Activated T-helper 1 cell treated with anti-CD3 and anti-CD28 coated beads, Interleukin-12 subunit alpha, Interleukin-12 subunit beta, Interleukin-2, Interleukin-4 antibody, amounts not matched to agents 30 ng/mL and 10 ng/mL and 1 ng/mL, durations not matched to agents 14 hours and 24 hours and 36 hours (primary cell): ENCODE measurements at places on chromosomes 6 and 20.

DNA sequence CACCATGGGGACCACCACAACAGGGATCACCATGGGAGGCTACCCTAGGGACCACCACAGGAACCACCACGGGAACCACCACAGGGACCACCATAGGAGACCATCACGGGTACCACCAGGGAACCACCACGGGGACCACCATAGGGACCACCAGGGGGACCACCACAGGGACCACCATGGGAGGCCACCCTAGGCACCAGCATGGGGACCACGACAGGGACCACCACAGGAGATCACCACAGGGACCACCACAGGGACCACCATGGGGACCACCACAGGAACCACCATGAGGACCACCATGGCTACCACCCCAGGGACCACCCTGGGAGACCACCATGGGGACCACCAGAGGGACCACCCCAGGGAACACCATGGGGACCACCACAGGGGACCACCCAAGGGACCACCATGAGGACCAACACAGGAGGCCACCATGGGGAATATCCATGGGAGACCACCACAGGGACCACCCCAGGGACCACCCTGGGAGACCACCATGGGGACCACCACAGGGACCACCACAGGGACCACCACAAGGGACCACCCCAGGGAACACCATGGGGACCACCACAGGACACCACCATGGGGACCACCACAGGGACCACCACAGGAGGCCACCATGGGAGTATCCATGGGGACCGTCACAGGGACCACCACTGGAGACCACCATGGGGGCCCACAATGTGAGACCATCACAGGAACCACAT, 67.6 kb upstream of the MPC1 start:
- no peaks in the 10 kb centered on the region for H3K27me3 ChIP-seq
- no peak overlapping the region for H3K4me3 ChIP-seq
- H3K36me3 ChIP-seq = no peaks in the 10 kb centered on the region
- H3K27ac ChIP-seq = no peak overlapping the region
- no peak for DNase-seq
- H3K4me1 ChIP-seq = no peaks in the 10 kb centered on the region

DNA sequence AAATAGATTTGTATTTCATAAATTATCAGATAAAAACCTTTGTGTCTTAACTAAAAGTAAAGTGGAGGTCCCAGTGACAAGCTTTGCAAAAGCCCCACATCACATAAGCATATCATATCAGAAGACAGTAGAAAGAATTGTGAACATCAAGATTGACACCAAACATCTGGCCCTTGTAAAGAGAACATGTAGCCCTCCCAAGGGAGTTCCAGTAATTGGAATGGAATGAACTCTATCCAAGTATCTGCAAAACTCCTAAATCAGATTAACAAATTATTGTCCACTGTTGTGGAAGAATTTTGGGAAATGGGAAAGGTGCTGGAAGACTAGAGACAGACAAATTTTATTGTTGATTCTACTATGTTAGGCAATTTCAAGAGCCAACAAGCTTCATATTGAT, 268.8 kb downstream of the KCNQ5 start:
- no peaks in the 10 kb centered on the region for H3K4me1 ChIP-seq
- no peak for DNase-seq
- no peaks in the 10 kb centered on the region for H3K27me3 ChIP-seq

DNA sequence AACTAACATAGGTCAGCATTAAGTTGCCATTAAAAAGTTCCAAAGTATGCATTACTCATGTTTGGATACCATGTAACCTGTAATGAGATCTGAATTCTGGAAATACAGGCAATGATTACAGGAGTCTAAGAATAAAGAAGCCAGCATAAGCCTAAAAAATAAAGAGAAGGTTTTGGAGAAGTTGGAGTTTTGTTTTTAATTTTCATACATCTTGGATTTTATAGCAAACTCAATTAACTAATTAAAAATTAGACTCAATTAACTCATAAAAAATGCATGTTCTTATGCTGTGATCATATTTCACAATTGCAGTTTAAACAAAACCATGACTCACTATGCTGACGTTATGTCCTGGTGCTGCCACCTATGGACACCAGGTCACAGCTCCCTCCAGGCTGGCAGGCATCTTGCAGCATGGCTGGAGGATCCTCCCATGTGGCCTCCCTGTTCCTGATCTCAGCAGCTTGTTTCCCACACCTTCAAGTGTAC, 648.8 kb upstream of the AGPAT4 start:
- no peak overlapping the region for H3K4me3 ChIP-seq
- no peaks in the 10 kb centered on the region for H3K36me3 ChIP-seq
- H3K27me3 ChIP-seq = no peaks in the 10 kb centered on the region
- no peak overlapping the region for H3K27ac ChIP-seq

DNA sequence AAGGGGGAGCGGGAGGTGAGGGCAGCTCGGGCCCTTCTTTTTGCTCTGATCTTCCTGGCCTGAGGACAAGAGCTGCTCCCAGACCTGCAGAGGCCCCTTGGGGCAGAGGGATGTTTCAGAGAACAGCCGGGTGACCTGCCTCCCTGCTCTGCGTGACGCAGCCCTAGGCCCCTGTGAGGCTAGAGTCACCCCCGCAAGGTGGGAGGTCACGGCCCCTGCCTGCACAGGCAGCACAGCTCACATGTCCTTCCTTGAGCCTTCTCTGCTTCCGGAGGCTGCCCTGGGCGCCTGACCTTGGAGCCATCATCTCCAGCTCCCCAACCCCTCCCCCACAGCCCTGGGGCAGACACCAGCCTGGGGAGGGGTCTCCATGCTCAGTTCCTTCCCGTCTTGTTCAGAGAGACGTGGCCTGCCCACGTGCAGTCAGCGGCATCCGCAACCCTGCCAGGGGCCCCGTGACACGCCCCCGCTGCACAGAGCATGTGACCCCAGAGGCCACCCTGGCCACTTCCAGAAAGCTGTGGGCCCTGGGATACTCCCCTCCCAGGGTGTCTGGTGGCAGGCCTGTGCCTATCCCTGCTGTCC, at the start of gene BIRC7:
TSS of gene BIRC7 (plus strand) at position 507 of the 585 bp plus-strand sequence. CDS start 192 bp downstream, outside the sequence.
- DNase-seq = no peak
- no peak within 1 kb of the TSS for H3K4me3 ChIP-seq
- peaks cover 15% of the 10 kb centered on the region for H3K27me3 ChIP-seq
- no peak within 1 kb of the TSS for H3K27ac ChIP-seq
- H3K4me1 ChIP-seq = no peaks in the 10 kb centered on the region

DNA sequence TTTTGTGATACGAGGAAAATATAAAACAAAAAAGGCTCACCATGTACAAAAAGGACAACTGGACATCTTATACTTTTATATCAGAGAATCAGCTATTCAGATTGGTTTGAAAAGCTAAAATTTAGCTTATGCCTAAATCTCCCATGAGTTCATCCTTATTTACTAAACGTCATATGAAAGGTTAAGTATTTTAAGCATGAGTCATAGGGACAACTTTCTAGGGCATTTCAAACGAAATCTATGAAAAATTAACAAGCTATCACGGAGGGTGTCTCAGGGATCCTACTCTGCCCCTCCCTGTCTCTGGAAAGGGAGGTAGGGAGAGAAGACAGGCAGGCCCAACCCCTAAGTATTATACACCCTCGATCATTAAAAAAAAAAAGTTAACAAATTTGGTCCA, 124.1 kb upstream of the LOC128125822 start:
- peaks cover 2% of the 10 kb centered on the region for H3K27me3 ChIP-seq
- H3K36me3 ChIP-seq = no peaks in the 10 kb centered on the region
- no peak overlapping the region for H3K4me3 ChIP-seq

GRCh38 chr6:111534231-111534751, 51.3 kb upstream of the REV3L start:
- H3K27ac ChIP-seq = no peak overlapping the region
- no peaks in the 10 kb centered on the region for H3K27me3 ChIP-seq
- H3K36me3 ChIP-seq = peaks cover 8% of the 10 kb centered on the region
- H3K4me3 ChIP-seq = no peak overlapping the region
- no peak for DNase-seq

- H3K27ac ChIP-seq = no peak overlapping the region
- H3K4me1 ChIP-seq = peaks cover 26% of the 10 kb centered on the region
- H3K36me3 ChIP-seq = peaks cover 4% of the 10 kb centered on the region
- DNase-seq = no peak
Observed at GRCh38 chr20:54290636-54291035, 82.7 kb downstream of the PFDN4 start.

DNA sequence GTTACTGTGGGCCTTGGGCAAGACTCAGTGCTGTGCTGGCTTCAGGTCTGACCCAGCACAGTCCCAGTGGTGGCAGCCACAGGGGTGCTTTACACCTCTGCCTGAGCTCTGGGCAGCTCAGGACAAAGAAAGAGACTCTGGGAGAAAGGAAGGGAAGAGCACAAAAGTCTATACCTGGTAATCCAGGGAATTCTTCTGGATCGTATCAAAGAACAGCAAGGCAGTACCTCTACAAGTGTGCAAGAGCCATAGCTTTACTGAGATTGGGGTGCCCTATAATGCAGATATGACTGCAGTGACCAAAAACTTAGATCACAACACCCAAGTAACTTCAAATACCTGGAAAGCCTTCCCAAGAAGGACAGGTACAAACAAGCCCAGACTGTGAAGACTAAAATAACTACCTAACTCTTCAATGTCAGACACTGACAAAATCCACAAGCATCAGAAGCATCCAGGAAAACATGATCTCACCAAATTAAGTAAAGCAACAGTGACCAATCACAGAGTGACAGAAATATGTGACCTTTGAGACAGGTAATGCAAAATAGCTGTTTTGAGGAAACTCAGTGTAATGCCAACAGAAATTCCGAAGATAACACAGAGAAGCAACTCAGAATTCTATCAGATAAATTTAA, 47.9 kb upstream of the LIN28B start:
- no peak overlapping the region for H3K27ac ChIP-seq
- H3K36me3 ChIP-seq = no peaks in the 10 kb centered on the region
- no peaks in the 10 kb centered on the region for H3K4me1 ChIP-seq
- DNase-seq = no peak
- no peak overlapping the region for H3K4me3 ChIP-seq

DNA sequence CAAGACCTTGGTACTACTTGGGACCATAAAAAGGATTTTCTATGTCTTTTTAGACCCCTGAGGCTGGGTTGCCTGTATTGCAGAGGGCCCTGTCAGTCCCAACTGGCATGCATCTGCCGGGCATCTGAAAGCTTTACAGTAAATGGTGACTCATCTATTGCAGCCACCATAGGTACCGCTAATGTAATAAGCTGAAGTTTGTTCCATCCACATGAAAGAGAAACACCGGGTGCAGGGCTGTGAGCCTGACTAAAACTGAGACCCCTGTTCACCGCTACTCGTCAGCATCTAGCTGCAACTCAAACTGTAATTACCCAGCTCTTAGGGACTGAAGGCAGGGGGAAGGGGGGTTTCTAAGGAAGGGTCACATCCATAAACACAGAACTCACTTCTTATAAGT, 49.5 kb downstream of the TRERF1 start:
- peaks cover 43% of the 10 kb centered on the region for H3K36me3 ChIP-seq
- H3K4me3 ChIP-seq = peak overlapping the region; percentile 68
- peak; percentile 66 for DNase-seq
- H3K4me1 ChIP-seq = peaks cover 82% of the 10 kb centered on the region

- no peaks in the 10 kb centered on the region for H3K36me3 ChIP-seq
- no peak overlapping the region for H3K27ac ChIP-seq
- no peak overlapping the region for H3K4me3 ChIP-seq
- DNase-seq = no peak
- H3K27me3 ChIP-seq = no peaks in the 10 kb centered on the region
Observed at GRCh38 chr6:19408331-19408730, 428.8 kb upstream of the ID4 start.

GRCh38 chr6:156901309-156902019, 124.3 kb downstream of the ARID1B start:
- no peak for DNase-seq
- H3K36me3 ChIP-seq = peaks cover 5% of the 10 kb centered on the region
- H3K4me1 ChIP-seq = peaks cover 22% of the 10 kb centered on the region
- no peaks in the 10 kb centered on the region for H3K27me3 ChIP-seq
- H3K27ac ChIP-seq = no peak overlapping the region

GRCh38 chr6:131382631-131383030, 190.4 kb upstream of the ARG1 start:
- peaks cover 6% of the 10 kb centered on the region for H3K36me3 ChIP-seq
- H3K27ac ChIP-seq = no peak overlapping the region
- H3K4me1 ChIP-seq = no peaks in the 10 kb centered on the region
- DNase-seq = no peak
- no peak overlapping the region for H3K4me3 ChIP-seq
- no peaks in the 10 kb centered on the region for H3K27me3 ChIP-seq

DNA sequence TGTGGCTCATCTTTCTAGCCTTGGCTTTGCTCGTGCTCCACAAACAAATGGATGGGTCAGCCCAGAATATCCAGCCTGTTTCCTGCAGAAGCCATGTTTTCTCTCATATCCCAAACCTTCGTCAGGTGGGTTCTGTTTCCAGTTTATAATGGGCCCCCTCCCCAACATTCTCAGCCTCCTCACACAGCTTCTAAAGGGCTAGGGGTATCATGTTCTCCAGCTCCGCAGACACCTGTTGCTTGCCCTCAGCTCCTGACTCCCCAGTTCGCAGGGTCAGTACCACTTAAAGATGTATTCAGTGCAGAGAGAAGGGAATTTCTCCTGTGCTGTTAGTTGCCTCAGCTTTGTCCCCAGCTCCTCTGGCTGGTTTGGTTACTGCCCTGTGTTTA, 447.3 kb upstream of the JARID2 start:
- no peak overlapping the region for H3K4me3 ChIP-seq
- peak overlapping the region; percentile 30 for H3K27ac ChIP-seq
- H3K36me3 ChIP-seq = no peaks in the 10 kb centered on the region
- peaks cover 3% of the 10 kb centered on the region for H3K27me3 ChIP-seq
- H3K4me1 ChIP-seq = peaks cover 11% of the 10 kb centered on the region

DNA sequence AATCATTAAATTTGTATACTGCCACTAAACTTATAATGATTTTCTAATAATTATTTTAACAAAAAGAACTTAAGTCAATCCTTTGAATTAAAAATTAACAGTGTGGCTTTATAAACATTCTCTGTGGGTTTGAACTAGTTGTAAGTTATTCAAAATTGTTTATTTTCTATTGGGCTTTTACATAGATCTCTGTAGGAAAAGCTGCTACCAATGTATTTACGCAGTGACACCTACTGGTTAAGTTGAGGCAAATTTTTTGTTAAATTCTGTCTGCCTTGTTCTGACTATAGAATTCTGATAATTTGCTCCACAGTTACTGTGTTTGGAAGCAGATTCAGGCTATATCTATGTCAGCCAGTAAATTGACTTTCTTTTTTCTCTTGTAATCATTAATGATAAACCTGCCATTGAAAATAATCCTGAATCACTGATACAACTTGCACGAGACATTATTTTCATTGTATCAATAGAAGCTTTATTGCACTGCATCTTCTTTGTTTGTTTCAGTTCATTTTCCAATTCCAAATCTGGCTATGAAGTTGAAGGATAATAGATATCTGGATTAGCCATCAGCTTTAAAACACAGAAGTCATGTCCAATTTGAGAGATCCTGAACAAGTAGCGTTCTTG, 66.0 kb upstream of the UTRN start:
- H3K27me3 ChIP-seq = peaks cover 6% of the 10 kb centered on the region
- no peak overlapping the region for H3K27ac ChIP-seq
- no peak overlapping the region for H3K4me3 ChIP-seq

- H3K27me3 ChIP-seq = peaks cover 6% of the 10 kb centered on the region
- H3K27ac ChIP-seq = no peak overlapping the region
- no peak overlapping the region for H3K4me3 ChIP-seq
Observed at GRCh38 chr20:63328026-63328700, 33.0 kb downstream of the CHRNA4 start.
